ENCODE measurements at places on chromosomes 1 and 21. TPM values are rescaled to one million over a fixed set of nuclear protein-coding genes. Genes with fewer than 3 reads are reported as not detected.

The HEYL gene
- 0.08 TPM for total RNA-seq

DNA sequence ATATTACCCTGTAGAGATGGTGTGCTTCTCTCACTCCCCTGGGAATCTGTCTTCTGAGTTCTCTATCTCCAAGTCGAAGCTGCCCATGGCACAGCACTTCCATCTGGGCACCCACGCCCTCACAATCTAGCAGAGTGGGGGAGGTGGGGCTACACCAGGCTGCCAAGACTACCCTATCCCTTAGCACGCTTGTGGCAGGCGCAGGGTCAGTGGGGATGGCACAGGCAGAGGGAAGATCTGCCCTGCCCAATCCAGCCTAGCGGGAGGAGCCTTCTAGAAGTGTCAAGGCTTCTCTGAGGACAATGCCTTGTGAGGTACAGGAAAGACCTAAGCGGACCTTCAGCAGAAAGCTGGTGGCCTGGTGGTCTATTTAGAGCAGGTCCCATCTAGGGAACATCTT lies 49.1 kb downstream of the DMAP1 start:
- H3K27ac ChIP-seq = no peak overlapping the region
- H3K4me3 ChIP-seq = no peak overlapping the region
- peaks cover 2% of the 10 kb centered on the region for H3K36me3 ChIP-seq
- no peak for DNase-seq

DNA sequence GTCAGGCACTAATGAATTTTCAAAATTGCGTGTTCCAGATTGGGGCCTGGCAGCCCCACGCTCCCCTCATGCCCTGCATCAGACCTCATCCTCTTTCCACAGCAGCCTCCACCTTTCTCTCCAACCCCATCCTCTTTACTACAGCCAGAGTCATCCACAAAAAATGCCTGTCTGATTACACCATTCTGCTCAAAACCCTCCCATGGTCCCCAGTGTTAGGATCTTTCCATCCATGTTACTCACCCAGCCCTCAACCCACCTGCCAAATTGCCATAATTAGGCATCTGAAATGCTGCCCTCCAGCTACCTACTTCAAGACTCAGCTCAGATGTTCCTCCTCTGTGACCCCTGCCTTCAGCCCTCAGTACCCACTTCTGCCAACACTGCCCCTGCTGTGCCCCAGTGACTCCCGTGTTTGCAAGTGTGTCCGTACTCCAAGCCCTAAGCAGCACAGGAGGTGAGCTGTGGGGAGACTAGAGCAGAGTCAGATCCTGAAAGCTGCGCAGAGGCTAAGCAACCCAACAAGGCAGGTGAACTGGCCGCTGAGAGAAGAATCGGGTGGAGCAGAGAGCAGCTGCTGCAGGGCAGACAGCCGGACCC lies 715 bp upstream of the ARTN start:
- no peaks in the 10 kb centered on the region for H3K36me3 ChIP-seq
- H3K4me3 ChIP-seq = no peak overlapping the region
- H3K4me1 ChIP-seq = peaks cover 20% of the 10 kb centered on the region
- H3K27me3 ChIP-seq = peaks cover 35% of the 10 kb centered on the region

GRCh38 chr21:31509194-31510017 lies 150.1 kb upstream of the SOD1 start:
- no peaks in the 10 kb centered on the region for H3K36me3 ChIP-seq
- H3K4me3 ChIP-seq = no peak overlapping the region
- H3K27ac ChIP-seq = no peak overlapping the region
- H3K27me3 ChIP-seq = no peaks in the 10 kb centered on the region
- DNase-seq = peak; percentile 79
- peaks cover 18% of the 10 kb centered on the region for H3K4me1 ChIP-seq

DNA sequence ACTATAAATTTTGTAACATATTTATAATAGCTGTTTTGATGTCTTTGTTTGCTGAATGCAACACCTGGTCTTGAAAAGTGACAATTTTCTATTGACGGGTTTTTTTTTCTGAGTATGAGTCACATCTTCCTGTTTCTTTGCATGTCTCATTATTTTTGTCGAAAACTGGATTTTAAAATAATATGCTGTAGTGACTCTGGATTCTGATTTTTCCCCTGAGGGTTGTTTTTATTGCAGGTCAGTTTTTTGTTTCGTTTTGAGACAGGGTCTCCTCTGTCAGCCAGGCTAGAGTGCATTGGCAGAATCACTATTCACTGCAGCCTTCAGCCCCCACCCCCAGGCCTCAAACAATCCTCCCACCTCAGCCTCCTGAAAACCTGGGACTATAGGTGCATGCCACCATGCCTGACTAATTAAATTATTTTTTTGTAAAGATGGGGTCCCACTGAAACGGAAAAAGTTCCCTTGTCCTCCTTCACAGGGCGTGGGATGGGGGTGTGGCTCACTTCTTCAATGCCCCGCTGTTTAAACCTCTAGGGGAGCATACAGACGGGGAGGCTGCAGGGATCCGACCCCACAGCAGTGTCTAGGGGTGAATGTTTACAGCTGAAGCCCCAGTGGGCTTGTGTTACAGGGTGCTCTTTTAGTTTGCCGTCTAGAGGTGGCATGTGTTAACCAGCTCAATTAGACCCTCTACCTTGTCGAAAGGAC lies 11.3 kb upstream of the PPIE start:
- H3K4me3 ChIP-seq = no peak overlapping the region
- H3K36me3 ChIP-seq = no peaks in the 10 kb centered on the region
- H3K4me1 ChIP-seq = peaks cover 4% of the 10 kb centered on the region
- no peak overlapping the region for H3K27ac ChIP-seq
- peaks cover 75% of the 10 kb centered on the region for H3K27me3 ChIP-seq

DNA sequence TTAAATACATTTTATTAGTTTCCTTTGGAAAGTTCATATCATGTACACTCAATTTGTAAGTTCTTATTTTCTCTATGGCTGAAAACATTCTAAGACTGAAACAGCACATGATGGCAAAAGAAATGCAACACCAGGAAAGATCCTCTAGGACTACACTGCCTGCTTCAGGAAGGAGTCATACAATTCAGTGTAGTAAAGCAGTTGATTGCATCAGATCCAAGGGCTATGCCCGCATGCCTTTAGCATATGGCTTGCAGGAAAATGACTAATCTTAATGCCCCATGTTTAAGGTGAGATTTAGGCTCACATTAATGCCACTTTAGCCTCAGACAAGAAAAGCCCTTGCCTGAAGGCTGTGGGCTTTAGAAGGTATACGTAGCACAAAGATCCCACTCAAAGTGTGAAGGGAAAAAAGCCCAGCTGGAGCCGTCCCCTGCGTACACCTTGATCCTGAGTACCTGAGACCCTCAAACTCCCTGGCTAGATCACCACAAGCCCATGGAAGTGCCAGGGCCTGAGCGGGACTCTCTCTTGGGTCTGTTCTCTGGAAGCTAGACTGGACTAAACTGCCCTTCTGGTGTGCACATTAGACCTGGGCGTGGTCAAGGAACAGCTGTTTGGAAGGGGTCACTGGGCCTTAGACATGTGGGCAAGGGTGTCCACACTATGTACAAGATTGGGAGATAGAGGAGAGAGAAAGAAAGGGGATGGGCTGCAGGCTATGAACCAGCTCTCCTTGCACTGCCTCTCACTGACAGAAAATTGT lies 52.9 kb downstream of the ESRRG start:
- no peaks in the 10 kb centered on the region for H3K27me3 ChIP-seq
- H3K4me1 ChIP-seq = no peaks in the 10 kb centered on the region
- no peaks in the 10 kb centered on the region for H3K36me3 ChIP-seq

DNA sequence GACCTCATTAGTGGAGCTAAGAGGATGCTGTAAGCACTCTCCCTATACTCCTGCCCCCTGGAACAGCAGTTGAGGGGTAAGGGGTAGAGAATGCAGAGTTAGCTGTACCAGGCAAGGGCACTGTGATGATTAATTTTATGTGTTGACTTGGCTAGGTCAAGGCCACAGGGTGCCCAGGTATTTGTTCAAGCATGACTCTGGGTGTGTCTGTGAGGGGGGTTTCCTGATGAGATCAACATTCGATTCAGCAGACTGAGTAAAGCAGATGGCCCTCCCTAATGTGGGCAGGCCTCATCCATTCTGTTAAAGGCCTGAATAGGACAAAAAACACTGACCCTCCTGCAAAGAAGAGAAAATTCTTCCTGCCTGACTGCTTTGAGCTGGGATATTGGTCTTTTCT lies 110.8 kb downstream of the KCND3 start:
- DNase-seq = no peak
- no peaks in the 10 kb centered on the region for H3K36me3 ChIP-seq
- H3K4me3 ChIP-seq = no peak overlapping the region
- H3K27ac ChIP-seq = no peak overlapping the region

DNA sequence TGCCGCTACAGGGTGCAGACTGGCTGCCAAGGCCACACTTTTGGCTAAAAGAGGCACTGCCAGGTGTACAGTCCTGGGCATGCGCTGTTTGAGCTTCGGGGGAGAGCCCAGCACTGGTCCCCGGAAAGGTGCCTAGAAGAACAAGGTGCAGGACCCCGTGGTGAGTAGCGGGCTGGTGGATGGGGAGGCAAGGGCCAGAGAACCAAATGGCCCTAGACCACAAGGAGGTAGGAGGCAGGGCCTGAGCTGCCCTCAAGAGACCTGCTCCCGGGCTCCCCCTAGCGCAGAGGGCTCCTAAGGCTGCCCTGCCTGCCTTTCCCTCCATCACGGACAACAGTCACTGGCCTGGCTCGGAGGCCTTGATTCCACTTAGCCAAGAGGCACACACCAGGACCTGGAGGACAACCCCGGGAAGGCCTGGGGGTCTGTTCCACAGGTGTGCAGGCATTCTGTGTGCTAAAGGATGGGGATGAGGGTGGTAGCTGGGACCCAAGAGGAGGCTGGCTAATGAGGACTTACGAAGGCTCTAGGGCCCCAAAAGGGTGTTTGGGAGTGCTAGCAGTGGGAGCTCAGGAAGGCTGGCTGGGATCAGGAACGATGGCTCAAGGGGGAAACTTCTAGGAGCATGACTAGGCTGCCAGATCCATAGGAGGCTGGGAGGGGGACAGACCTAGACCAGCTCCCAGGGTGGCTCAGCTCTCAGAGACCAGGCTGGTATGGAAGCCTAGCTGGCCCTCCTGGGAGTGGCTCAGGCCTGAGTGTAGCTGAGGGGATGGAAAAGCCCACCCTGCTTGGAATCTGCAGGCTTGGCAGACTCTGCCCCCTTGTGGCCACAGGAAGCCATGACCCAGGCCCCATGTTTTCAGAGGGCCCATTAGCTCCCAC lies 742 bp downstream of the ARTN start:
- peak; percentile 60 for DNase-seq
- H3K27me3 ChIP-seq = peaks cover 35% of the 10 kb centered on the region
- no peaks in the 10 kb centered on the region for H3K36me3 ChIP-seq
- no peak overlapping the region for H3K4me3 ChIP-seq
- H3K27ac ChIP-seq = no peak overlapping the region

DNA sequence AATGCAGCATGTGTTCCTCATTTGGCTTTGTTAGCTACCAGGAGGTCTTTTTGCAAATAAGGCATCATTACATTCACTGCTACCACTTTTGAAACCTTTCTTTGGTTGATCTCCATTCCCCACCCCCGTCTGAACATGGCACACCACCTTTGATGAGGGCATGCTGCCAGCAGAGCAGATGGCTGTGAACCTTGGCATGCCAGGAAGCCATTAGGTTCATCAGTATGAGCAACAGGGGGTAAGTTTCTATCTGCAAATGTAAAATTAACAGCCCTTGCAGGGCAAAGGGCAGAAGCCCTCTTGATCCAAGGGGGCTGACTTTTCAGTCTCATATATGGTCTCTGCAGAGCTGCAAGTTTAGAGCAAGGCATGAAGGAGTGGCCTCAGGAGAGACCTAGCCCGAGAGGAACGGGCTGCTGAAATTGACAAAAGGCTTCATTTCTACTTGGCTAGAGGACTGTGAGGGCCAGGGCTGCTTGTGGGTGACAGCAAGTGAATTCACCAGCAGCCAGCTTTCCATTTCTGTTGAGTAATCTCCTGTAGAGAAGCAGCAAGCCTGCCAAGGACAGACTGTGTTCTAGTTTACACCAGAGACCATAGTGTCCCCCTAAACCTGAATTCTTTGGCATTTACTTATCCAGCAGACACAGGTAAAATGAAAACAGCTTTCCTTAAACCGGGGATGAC lies 127.9 kb downstream of the ZNF326 start:
- H3K36me3 ChIP-seq = no peaks in the 10 kb centered on the region
- peaks cover 14% of the 10 kb centered on the region for H3K27me3 ChIP-seq
- H3K4me3 ChIP-seq = no peak overlapping the region
- no peak for DNase-seq
- peaks cover 5% of the 10 kb centered on the region for H3K4me1 ChIP-seq

- H3K4me1 ChIP-seq = peaks cover 15% of the 10 kb centered on the region
- H3K27ac ChIP-seq = no peak overlapping the region
- H3K36me3 ChIP-seq = peaks cover 24% of the 10 kb centered on the region
- no peak overlapping the region for H3K4me3 ChIP-seq
- DNase-seq = no peak
Measured at GRCh38 chr1:35611655-35612054, 29.7 kb downstream of the PSMB2 start.

DNA sequence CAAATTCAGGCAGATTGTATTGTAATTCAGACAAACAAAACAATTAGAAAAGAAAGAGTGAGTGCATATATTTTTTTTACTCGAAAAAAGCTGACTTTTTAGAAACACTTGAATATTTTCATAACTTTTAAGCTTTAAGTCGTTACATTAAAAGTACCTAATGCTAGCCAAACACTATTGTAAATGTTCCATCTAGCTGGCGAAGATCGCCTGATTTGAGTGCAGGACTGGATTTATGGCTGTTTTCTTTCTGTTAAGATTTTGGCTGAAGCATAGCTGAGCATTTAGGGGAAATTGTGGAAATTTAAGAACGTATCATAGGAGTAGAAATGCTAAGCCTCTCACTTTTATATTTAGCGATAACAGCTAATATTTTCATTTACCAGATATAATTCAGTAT lies 24.6 kb downstream of the LRRC7 start:
- H3K36me3 ChIP-seq = no peaks in the 10 kb centered on the region
- no peak overlapping the region for H3K4me3 ChIP-seq
- H3K27ac ChIP-seq = no peak overlapping the region
- H3K27me3 ChIP-seq = no peaks in the 10 kb centered on the region
- no peaks in the 10 kb centered on the region for H3K4me1 ChIP-seq

DNA sequence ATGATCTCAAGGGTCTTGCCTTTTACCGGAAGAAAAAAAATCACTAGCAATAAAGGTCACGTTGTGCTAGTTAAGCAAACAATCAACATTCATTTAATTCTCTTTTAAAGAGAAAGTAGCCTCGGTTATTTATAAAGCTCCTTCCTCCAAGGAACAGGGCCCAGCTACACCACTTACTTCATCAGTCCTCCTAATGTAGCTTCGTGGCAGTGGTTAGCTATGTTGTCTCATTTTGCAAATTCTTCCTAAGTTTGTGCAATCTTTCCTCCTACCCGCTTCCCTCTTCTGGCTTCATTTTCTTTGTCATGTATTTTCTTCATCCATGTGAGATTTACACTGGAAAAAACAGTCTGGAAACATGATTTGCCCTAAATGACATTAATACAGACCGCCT lies 554.2 kb downstream of the NUF2 start:
- no peaks in the 10 kb centered on the region for H3K36me3 ChIP-seq
- no peaks in the 10 kb centered on the region for H3K4me1 ChIP-seq
- no peak overlapping the region for H3K27ac ChIP-seq
- H3K27me3 ChIP-seq = no peaks in the 10 kb centered on the region
- H3K4me3 ChIP-seq = no peak overlapping the region
- no peak for DNase-seq

- H3K36me3 ChIP-seq = no peaks in the 10 kb centered on the region
- no peaks in the 10 kb centered on the region for H3K4me1 ChIP-seq
- H3K27me3 ChIP-seq = no peaks in the 10 kb centered on the region
- H3K27ac ChIP-seq = no peak overlapping the region
- no peak overlapping the region for H3K4me3 ChIP-seq
- no peak for DNase-seq
Measured at GRCh38 chr1:117818456-117818855, 111.0 kb downstream of the GDAP2 start.
